Peyer's patch (tissue), 4 donors: ENCODE measurements at places on chromosomes 12 and 14. TPM values are rescaled to one million over a fixed set of nuclear protein-coding genes. Genes with fewer than 3 reads are reported as not detected.
A peak's percentile ranks its signal among the peaks of the same experiment; 100 is the strongest.

LMNTD1 gene
- not detected for total RNA-seq

SIX1 gene
- not detected for total RNA-seq

PLBD1 gene
- total RNA-seq: 15.9 TPM

B4GALNT3 gene
- total RNA-seq: 14.5 TPM

RTL1 gene
- total RNA-seq: not detected

KRT4 gene
- not detected for total RNA-seq

PLEKHG7 gene
- total RNA-seq: 2.4 TPM

TESPA1 gene
- total RNA-seq: 9.6 TPM

TOMM20L gene
- not detected for total RNA-seq

AMDHD1 gene
- 2.5 TPM for total RNA-seq

WSB2 gene
- total RNA-seq: 107 TPM

TBC1D30 gene
- 10.3 TPM for total RNA-seq

- H3K36me3 ChIP-seq: no peaks in the 10 kb centered on the region
- H3K4me1 ChIP-seq: no peaks in the 10 kb centered on the region
- H3K4me3 ChIP-seq: no peak overlapping the region
- no peak overlapping the region for H3K27ac ChIP-seq
- H3K27me3 ChIP-seq: no peaks in the 10 kb centered on the region
Observed at GRCh38 chr14:55074662-55075061, 23.2 kb downstream of the MAPK1IP1L start.

DNA sequence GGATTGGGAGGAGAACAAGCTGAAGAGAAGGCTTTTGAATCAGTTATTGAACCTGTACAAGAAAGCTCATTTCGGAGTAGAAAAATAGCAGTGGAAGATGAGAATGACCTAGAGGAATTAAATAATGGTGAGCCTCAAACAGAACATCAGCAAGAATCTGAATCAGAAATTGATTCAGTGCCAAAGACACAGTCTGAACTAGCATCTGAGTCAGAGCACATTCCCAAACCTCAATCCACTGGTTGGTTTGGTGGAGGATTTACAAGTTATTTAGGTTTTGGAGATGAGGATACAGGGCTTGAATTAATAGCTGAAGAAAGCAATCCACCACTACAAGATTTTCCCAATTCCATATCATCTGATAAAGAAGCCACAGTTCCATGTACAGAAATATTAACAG, 13.5 kb downstream of the MIA2 start:
- no peak overlapping the region for H3K27ac ChIP-seq
- H3K4me1 ChIP-seq: no peaks in the 10 kb centered on the region
- no peak overlapping the region for H3K4me3 ChIP-seq
- DNase-seq: no peak

- H3K36me3 ChIP-seq: no peaks in the 10 kb centered on the region
- no peaks in the 10 kb centered on the region for H3K27me3 ChIP-seq
- H3K4me3 ChIP-seq: no peak overlapping the region
- H3K4me1 ChIP-seq: no peaks in the 10 kb centered on the region
- no peak overlapping the region for H3K27ac ChIP-seq
- no peak for DNase-seq
Observed at GRCh38 chr14:39488600-39488999, 56.4 kb upstream of the FBXO33 start.

- DNase-seq: no peak
- H3K27me3 ChIP-seq: no peaks in the 10 kb centered on the region
- no peak overlapping the region for H3K4me3 ChIP-seq
- H3K36me3 ChIP-seq: no peaks in the 10 kb centered on the region
- no peak overlapping the region for H3K27ac ChIP-seq
- no peaks in the 10 kb centered on the region for H3K4me1 ChIP-seq
Observed at GRCh38 chr12:49776413-49776812, 35.1 kb downstream of the TMBIM6 start.

GRCh38 chr14:66596241-66596985, 88.5 kb downstream of the GPHN start:
- H3K27me3 ChIP-seq: no peaks in the 10 kb centered on the region
- DNase-seq: no peak
- no peaks in the 10 kb centered on the region for H3K36me3 ChIP-seq
- H3K4me1 ChIP-seq: no peaks in the 10 kb centered on the region
- H3K27ac ChIP-seq: no peak overlapping the region

- no peaks in the 10 kb centered on the region for H3K27me3 ChIP-seq
- no peak overlapping the region for H3K4me3 ChIP-seq
- H3K4me1 ChIP-seq: no peaks in the 10 kb centered on the region
- no peak overlapping the region for H3K27ac ChIP-seq
- H3K36me3 ChIP-seq: no peaks in the 10 kb centered on the region
Observed at GRCh38 chr12:71865757-71866536, 26.4 kb downstream of the TBC1D15 start.

DNA sequence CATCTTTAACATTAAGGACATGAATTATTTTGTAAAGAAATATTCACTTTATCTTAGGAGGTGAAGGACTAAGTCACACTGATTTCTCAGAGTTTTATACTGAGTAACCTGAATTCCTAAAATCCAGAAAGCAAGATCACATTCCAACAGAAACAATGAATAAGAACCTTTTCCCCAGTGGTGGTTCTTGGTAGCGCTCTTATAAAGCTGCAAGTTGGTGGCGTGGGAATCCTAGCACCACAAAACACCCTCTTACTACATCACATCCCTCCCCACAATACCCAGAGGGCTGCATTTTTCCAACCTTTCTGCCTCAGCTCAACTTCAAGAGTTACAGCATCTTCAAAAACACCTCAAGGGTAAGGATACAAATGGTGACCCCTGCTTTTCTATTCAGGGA, 44.0 kb upstream of the SMUG1 start:
- no peak overlapping the region for H3K27ac ChIP-seq

DNA sequence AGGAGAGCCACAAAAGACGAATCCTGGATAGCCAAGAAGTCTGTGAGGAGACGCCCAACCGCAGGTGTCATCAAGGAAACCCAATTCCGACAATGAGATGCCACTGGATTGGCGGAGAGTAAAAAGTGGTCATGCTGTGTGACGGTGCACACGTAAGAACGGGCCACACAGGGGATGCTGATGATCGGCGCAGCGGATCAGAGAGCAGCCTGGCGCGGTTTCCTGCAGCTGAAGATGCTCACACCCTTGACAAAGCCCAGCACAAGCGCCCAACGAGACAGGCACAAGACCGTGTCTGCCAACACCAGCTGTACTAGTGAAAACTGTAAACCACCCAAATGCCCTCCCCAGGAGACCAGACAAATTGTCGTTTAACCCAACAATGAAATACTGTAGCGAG, 55.8 kb downstream of the CCDC85C start:
- H3K27ac ChIP-seq: no peak overlapping the region
- H3K27me3 ChIP-seq: no peaks in the 10 kb centered on the region
- no peak overlapping the region for H3K4me3 ChIP-seq
- H3K36me3 ChIP-seq: no peaks in the 10 kb centered on the region

- no peaks in the 10 kb centered on the region for H3K36me3 ChIP-seq
- peaks cover 54% of the 10 kb centered on the region for H3K4me1 ChIP-seq
- H3K4me3 ChIP-seq: no peak overlapping the region
- DNase-seq: no peak
Observed at GRCh38 chr12:110312581-110313360, 31.7 kb downstream of the ATP2A2 start.

GRCh38 chr14:69666690-69667211, 55.4 kb downstream of the SUSD6 start:
- DNase-seq: no peak
- H3K4me3 ChIP-seq: no peak overlapping the region
- H3K4me1 ChIP-seq: peaks cover 33% of the 10 kb centered on the region
- H3K36me3 ChIP-seq: no peaks in the 10 kb centered on the region
- no peaks in the 10 kb centered on the region for H3K27me3 ChIP-seq
- peak overlapping the region; percentile 17 for H3K27ac ChIP-seq

- H3K4me1 ChIP-seq: no peaks in the 10 kb centered on the region
- H3K27ac ChIP-seq: no peak overlapping the region
- H3K4me3 ChIP-seq: no peak overlapping the region
- no peaks in the 10 kb centered on the region for H3K27me3 ChIP-seq
- no peaks in the 10 kb centered on the region for H3K36me3 ChIP-seq
Observed at GRCh38 chr12:3257411-3257810, 180.2 kb downstream of the TSPAN9 start.

GRCh38 chr14:85519661-85520305, 10.2 kb upstream of the FLRT2 start:
- H3K4me3 ChIP-seq: no peak overlapping the region
- H3K27me3 ChIP-seq: no peaks in the 10 kb centered on the region
- no peak overlapping the region for H3K27ac ChIP-seq
- H3K4me1 ChIP-seq: no peaks in the 10 kb centered on the region
- no peaks in the 10 kb centered on the region for H3K36me3 ChIP-seq

DNA sequence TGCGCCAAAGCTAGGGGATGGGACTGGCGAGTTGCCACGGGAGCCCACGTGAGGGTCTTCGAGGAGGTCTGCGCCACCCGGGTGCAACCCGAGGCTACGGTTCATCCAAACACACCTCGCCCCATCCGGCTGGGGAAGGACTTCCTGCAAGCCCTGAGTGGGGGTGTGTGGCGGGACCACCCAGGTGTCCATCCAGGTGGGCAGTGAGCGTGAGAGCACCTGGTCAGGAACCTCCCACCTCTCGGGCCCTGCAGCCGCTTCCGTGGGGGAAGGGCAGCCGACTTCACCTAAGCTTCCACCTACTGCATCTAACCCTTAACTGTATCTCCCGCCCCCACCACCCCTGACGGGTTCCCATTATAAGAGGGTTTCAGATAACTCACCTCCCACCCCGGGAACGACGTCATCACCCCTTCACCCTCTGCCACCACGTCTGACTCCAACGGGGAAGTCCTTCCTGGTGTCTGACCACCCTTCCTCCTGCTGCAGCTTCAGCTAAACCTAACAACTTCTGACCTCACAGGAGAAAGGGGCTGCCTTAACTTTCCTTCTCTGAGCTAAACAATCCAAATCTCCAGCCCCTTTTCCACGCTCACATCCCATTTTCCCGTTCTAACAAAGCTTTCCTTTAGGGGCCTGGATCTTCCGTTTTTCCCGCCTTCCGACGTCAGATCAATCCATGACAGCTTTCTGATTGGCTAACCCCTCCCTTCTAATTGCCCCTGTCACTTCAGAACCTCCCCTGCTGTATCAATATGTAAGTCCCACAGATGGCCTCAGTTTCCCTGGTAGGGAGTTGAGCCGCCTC, 27.4 kb upstream of the SMUG1 start:
- no peak overlapping the region for H3K27ac ChIP-seq
- H3K4me1 ChIP-seq: peaks cover 20% of the 10 kb centered on the region
- no peaks in the 10 kb centered on the region for H3K36me3 ChIP-seq
- H3K27me3 ChIP-seq: peaks cover 8% of the 10 kb centered on the region

DNA sequence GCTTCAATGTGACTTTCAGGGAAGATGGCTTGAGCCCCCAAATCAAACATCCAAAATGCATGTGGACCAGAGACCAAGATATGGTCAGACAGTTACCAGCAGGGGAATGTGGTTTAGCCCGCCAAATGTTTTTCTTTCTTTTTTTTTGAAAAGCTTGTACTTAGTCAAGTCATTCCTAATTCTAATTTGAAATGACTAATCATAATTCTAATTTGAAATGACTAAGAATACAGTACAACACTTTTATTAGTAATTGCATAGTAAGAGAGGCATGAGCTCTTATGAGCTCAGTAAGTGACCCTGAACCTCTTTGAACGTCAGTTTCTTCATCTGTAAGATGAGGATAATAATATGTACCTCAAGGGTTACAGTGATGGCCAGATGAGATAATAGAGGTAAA, 72.4 kb downstream of the HECTD4 start:
- no peak overlapping the region for H3K27ac ChIP-seq
- no peak for DNase-seq
- H3K27me3 ChIP-seq: no peaks in the 10 kb centered on the region
- H3K36me3 ChIP-seq: no peaks in the 10 kb centered on the region
- H3K4me3 ChIP-seq: no peak overlapping the region

GRCh38 chr14:32514236-32514635, 185.1 kb downstream of the AKAP6 start:
- no peaks in the 10 kb centered on the region for H3K27me3 ChIP-seq
- no peak for DNase-seq
- no peaks in the 10 kb centered on the region for H3K36me3 ChIP-seq
- no peaks in the 10 kb centered on the region for H3K4me1 ChIP-seq
- H3K27ac ChIP-seq: no peak overlapping the region

GRCh38 chr12:87828382-87828973, 200.7 kb downstream of the C12orf50 start:
- no peaks in the 10 kb centered on the region for H3K4me1 ChIP-seq
- H3K4me3 ChIP-seq: no peak overlapping the region
- no peak overlapping the region for H3K27ac ChIP-seq
- H3K36me3 ChIP-seq: no peaks in the 10 kb centered on the region
- DNase-seq: no peak
- H3K27me3 ChIP-seq: no peaks in the 10 kb centered on the region

- H3K4me1 ChIP-seq: no peaks in the 10 kb centered on the region
- H3K36me3 ChIP-seq: no peaks in the 10 kb centered on the region
- H3K27me3 ChIP-seq: no peaks in the 10 kb centered on the region
- peak overlapping the region; percentile 73 for H3K27ac ChIP-seq
- no peak overlapping the region for H3K4me3 ChIP-seq
Observed at GRCh38 chr14:70780396-70781075, 28.8 kb downstream of the MAP3K9 start.

GRCh38 chr12:12456637-12457036, 99.8 kb downstream of the BORCS5 start:
- no peaks in the 10 kb centered on the region for H3K36me3 ChIP-seq
- H3K4me1 ChIP-seq: no peaks in the 10 kb centered on the region
- no peak overlapping the region for H3K4me3 ChIP-seq
- no peak for DNase-seq
